Stimulated activated CD8-positive, alpha-beta memory T cell treated with anti-CD3 and anti-CD28 coated beads, Interleukin-2, amount 100 ng/mL, for 1 hour (primary cell): ENCODE measurements at places on chromosomes 2 and 18.

GRCh38 chr2:181891966-181892798 is 652 bp downstream of the ITPRID2 start:
- peak; percentile 29 for DNase-seq

- no peak for DNase-seq
Observed at GRCh38 chr2:217853301-217853881, 149.4 kb downstream of the TNS1 start.

- no peak for DNase-seq
Observed at GRCh38 chr2:19554520-19554919, 196.1 kb upstream of the OSR1 start.

GRCh38 chr2:263774-264492 is at the start of gene SH3YL1:
SH3YL1 (minus strand) TSS chr2:264032; CDS start chr2:263984, 48 bp downstream.
- peak; percentile 35 for DNase-seq

- DNase-seq = no peak
Observed at GRCh38 chr18:10036479-10036878, 122.7 kb downstream of the VAPA start.

GRCh38 chr2:109376115-109376514 is 237.7 kb downstream of the SEPTIN10 start:
- DNase-seq = no peak
